Osteocyte (in vitro differentiated cells): ENCODE measurements at places on chromosomes 2 and 18.

GRCh38 chr18:79952456-79952995 lies 1.1 kb upstream of the SLC66A2 start:
- H3K36me3 ChIP-seq = peaks cover 7% of the 10 kb centered on the region
- peaks cover 23% of the 10 kb centered on the region for H3K4me1 ChIP-seq
- H3K4me3 ChIP-seq = peak overlapping the region; percentile 65
- no peaks in the 10 kb centered on the region for H3K27me3 ChIP-seq
- no peak overlapping the region for H3K27ac ChIP-seq

GRCh38 chr2:64203131-64203857 lies 59.1 kb upstream of the PELI1 start:
- no peak for DNase-seq
- peak overlapping the region; percentile 93 for H3K27ac ChIP-seq
- no peak overlapping the region for H3K4me3 ChIP-seq
- H3K4me1 ChIP-seq = peaks cover 44% of the 10 kb centered on the region

DNA sequence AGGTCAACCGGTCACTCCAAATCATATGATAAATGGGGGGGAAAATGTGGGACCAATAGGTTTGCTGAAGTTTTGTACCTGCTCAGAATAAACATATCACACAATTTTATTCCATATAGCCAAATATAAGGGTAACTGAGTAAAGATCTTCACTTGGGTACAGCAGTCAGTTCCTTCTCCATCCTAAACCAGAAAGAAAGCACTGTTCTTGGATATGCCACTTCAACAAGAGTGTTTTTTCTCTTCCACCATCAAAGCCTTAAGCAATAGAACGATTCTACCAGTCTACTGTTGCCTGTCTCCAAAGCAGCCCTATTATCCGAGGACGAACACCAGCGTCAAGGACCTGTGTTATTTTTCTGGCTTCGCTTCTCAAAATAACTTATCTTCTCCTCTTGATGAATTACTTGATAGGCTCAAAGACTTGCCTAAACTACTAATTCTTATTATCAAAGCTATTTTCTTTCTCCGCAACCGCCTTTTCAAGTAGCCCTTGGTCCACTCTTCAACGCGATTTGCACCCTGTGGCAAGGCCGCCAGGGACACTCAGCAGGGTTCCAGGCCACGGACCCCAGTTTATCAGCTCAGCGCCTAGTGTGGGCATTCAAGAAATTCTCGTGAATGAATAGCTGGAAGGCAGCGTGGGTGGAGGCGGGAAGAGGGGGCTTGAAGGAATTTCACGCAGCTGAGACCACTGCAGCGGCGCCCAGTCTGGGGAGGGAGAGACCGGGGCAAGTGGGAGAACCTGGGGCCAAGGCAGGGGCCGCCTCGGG lies 646 bp downstream of the ALS2 start:
- H3K36me3 ChIP-seq = no peaks in the 10 kb centered on the region
- peaks cover 4% of the 10 kb centered on the region for H3K27me3 ChIP-seq
- H3K4me1 ChIP-seq = peaks cover 46% of the 10 kb centered on the region
- peak overlapping the region; percentile 88 for H3K4me3 ChIP-seq
- no peak for DNase-seq
- H3K27ac ChIP-seq = peak overlapping the region; percentile 97

- DNase-seq = no peak
- H3K4me1 ChIP-seq = no peaks in the 10 kb centered on the region
- H3K27me3 ChIP-seq = peaks cover 7% of the 10 kb centered on the region
- H3K4me3 ChIP-seq = no peak overlapping the region
These were observed 28.0 kb upstream of the ARHGEF4 start for GRCh38 chr2:130808482-130809268.

- no peak for DNase-seq
- no peaks in the 10 kb centered on the region for H3K36me3 ChIP-seq
- H3K4me3 ChIP-seq = no peak overlapping the region
- no peak overlapping the region for H3K27ac ChIP-seq
- no peaks in the 10 kb centered on the region for H3K27me3 ChIP-seq
- no peaks in the 10 kb centered on the region for H3K4me1 ChIP-seq
These were observed 136.3 kb downstream of the RPIA start for GRCh38 chr2:88827821-88828220.

DNA sequence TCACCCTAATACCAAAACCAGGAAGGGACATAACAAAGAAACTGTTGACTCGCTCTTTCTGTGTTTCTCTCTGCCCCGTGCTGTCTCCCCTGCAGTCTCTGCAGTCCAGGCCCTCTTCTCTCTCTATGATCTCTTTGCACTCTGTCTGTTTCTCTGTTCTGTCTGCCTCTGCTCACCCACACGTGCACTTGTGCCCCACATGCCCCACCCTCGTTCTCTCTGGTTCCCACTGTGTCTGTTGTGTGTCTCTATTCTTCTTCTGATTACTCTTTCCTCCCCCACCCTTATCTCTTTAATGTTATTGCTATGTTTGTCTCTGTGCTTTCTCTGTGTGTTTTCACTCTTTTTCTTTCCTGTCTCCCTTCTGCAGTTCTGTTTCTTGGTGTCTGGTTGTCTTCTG lies 54.0 kb downstream of the NAT8 start:
- H3K27me3 ChIP-seq = no peaks in the 10 kb centered on the region
- no peak overlapping the region for H3K4me3 ChIP-seq
- peaks cover 18% of the 10 kb centered on the region for H3K36me3 ChIP-seq

- H3K4me3 ChIP-seq = no peak overlapping the region
- H3K27ac ChIP-seq = no peak overlapping the region
- H3K4me1 ChIP-seq = no peaks in the 10 kb centered on the region
- no peaks in the 10 kb centered on the region for H3K36me3 ChIP-seq
These were observed 746.1 kb downstream of the LRP1B start for GRCh38 chr2:141384676-141385075.

DNA sequence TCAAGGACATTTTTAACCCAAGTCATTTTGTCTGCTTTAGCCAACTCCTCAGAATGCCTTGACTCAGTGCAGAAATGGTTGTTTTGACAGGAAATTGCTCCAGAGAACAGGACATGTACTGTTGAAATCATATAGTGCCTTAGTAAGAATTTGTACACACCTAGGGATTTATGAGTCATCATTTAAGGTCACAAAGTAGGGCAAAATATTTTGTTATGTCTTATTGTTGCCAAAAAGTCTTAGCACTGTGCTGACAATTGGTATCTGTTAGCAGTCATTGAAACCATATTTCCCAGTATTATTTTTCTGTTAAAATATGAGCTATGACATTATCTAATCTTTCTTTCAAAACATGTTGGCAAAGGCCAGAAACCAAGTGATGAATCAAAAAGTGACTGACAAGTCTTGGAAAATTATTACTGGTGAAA lies 104.5 kb downstream of the OSBPL6 start:
- H3K27ac ChIP-seq = peak overlapping the region; percentile 40
- no peaks in the 10 kb centered on the region for H3K27me3 ChIP-seq
- peaks cover 10% of the 10 kb centered on the region for H3K4me1 ChIP-seq
- no peak for DNase-seq
- H3K36me3 ChIP-seq = no peaks in the 10 kb centered on the region
- H3K4me3 ChIP-seq = no peak overlapping the region

- H3K4me1 ChIP-seq = no peaks in the 10 kb centered on the region
- no peaks in the 10 kb centered on the region for H3K27me3 ChIP-seq
- H3K36me3 ChIP-seq = no peaks in the 10 kb centered on the region
- no peak for DNase-seq
- H3K4me3 ChIP-seq = no peak overlapping the region
These were observed 1377.6 kb upstream of the PIK3C3 start for GRCh38 chr18:40577239-40577980.

GRCh38 chr2:3265981-3266924 lies 111.4 kb downstream of the EIPR1 start:
- DNase-seq = peak; percentile 69
- H3K36me3 ChIP-seq = peaks cover 5% of the 10 kb centered on the region
- H3K27me3 ChIP-seq = no peaks in the 10 kb centered on the region
- no peaks in the 10 kb centered on the region for H3K4me1 ChIP-seq
- no peak overlapping the region for H3K4me3 ChIP-seq
- no peak overlapping the region for H3K27ac ChIP-seq

DNA sequence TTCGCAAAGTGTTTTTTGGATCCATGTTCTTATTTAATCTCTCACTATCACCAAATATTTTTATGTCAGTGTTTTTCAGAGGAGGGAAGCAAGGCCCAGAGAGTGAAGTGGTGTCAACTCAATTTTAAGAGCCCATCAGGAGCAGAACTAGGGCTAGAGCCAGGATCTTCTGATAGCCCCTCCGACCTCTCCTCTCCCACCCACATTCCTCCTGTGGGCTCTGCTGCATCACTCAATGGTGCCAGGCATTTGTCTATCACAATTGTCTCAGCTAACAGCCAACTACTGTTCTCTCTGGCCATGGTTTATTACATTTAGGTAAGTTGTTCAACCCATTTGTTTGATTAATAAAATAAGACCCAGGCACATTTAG lies 68.6 kb downstream of the MAPK4 start:
- no peaks in the 10 kb centered on the region for H3K36me3 ChIP-seq
- H3K4me1 ChIP-seq = peaks cover 13% of the 10 kb centered on the region
- H3K27me3 ChIP-seq = no peaks in the 10 kb centered on the region
- DNase-seq = no peak
- no peak overlapping the region for H3K4me3 ChIP-seq

GRCh38 chr2:8158711-8159110 lies 523.1 kb upstream of the ID2 start:
- H3K27me3 ChIP-seq = no peaks in the 10 kb centered on the region
- no peak overlapping the region for H3K4me3 ChIP-seq
- H3K27ac ChIP-seq = no peak overlapping the region
- H3K4me1 ChIP-seq = peaks cover 5% of the 10 kb centered on the region
- H3K36me3 ChIP-seq = no peaks in the 10 kb centered on the region

- no peaks in the 10 kb centered on the region for H3K4me1 ChIP-seq
- H3K27ac ChIP-seq = no peak overlapping the region
These were observed 9.4 kb downstream of the NEU4 start for GRCh38 chr2:241818229-241818942.
